ENCODE measurements at places on chromosomes 2 and 18.

- no peak for DNase-seq
These were observed 22.1 kb upstream of the MAT2A start for GRCh38 chr2:85516653-85517389.

- DNase-seq: peak; percentile 54
These were observed 5.3 kb upstream of the NEU4 start for GRCh38 chr2:241803387-241804325.

GRCh38 chr2:44925561-44926136 lies 15.9 kb upstream of the SIX3 start:
- DNase-seq: no peak

DNA sequence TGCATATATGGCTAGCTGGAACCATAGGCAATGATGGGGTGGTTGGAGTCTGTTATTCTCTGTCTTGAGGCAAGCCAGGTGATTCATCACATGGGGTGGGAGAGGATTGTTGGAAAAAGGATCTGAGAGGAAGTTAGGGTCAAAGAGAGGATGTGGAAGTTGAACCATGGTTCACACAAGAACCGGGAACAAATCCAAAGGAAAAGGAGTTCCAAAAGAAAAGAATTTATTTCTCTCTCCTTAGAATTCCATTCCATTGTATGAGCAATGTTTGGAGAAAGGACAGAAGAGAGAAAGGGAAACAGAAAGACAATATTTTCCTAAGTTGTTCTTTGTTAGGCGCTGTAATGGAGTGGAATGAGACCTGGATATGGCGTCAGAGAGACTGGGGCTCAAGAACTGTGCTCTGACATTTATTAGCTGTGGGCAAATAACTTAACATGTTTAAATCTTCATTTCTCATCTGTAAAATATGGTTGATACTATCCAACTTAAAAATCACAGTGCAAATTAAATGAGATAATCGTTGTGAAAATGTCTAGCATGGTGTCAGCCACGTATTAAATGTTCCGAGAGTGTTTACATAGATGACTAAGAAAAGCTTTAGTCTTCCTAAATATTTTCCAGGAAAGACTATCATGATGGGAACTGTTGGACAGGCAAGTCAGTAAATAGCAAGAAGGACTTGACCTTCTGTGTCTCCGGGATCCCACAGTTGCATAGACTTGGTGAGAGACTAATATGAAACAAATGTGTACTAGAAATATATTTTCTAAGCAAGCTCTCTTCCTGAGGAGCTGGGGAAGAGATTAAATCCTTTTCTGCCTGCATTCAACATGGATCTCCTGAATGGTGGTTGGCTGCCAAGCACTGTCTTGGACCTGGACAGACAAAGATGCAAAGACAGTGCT lies 71.4 kb downstream of the TRIB2 start:
- no peak for DNase-seq

DNA sequence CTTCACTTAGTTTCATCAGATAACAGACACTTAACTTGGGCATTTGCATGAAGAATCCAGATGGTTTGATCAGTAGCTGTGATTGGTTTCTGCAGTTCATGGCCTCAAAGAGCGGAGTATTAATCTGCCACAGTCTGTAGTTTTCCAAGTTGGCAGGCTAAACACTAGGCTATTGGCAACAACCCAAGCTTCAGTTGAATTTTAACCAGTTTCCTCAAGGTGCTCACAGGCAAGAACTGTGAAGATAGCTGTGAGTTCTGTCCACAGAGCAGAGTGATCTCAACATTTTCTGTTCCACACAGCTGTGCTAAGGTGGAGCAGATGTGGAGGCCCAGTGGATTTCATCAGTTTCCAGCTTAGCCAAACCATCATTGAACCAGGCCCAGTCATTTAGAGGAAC lies 469.5 kb upstream of the LINC00305 start:
- no peak for DNase-seq

GRCh38 chr2:240568678-240569522 lies 616 bp downstream of the RNPEPL1 start:
- peak; percentile 58 for DNase-seq

DNA sequence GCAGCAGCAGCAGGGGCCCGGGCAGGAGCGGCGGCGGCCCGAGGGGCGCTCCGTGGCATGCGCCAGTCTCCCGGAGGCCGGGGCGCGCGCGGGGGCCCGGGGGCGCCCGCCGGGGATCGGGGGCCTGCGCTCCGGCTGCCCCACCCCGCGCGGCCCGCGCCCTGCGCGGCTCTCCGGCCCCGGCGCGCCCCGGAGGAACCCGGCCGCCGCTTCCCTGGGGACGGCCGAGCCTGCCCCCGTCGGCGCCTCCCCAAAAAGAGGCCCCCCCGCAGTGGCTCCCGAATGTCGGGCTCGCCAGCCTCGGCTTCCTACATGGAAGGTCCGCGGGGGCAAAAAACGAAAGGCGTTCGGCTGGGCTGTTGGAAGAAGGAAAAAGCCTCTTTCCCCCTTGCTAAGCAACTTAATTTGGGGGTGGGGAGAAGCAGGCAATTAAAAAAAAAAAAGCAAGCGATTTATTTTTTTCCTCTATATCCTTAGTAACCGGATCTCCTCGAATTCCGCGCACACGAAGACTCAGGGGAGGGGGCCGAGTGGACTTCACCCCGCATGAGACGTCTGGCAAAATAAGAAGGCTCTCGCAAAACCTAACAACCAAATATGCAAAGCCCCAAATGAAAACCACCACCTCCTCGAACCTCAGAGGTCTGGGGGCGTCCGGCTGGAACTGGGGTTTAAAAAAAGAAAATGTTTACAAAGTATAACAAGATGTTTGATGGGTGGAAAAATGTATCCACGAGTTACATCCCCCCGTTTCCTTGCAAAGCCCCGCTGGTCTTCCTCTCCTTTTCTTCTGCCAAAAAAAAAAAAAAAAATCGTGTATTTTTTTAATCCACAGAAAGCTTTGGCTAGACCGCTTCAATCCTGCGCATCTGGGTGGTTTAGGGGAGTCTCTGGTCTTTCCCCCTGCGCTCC lies at the start of gene SMAD7:
TSS of gene SMAD7 (minus strand) at position 430 of the 912 bp plus-strand sequence. CDS start 541 bp downstream, outside the sequence.
- no peak for DNase-seq

GRCh38 chr2:119897736-119898395 lies 115.0 kb upstream of the EPB41L5 start:
- no peak for DNase-seq

DNA sequence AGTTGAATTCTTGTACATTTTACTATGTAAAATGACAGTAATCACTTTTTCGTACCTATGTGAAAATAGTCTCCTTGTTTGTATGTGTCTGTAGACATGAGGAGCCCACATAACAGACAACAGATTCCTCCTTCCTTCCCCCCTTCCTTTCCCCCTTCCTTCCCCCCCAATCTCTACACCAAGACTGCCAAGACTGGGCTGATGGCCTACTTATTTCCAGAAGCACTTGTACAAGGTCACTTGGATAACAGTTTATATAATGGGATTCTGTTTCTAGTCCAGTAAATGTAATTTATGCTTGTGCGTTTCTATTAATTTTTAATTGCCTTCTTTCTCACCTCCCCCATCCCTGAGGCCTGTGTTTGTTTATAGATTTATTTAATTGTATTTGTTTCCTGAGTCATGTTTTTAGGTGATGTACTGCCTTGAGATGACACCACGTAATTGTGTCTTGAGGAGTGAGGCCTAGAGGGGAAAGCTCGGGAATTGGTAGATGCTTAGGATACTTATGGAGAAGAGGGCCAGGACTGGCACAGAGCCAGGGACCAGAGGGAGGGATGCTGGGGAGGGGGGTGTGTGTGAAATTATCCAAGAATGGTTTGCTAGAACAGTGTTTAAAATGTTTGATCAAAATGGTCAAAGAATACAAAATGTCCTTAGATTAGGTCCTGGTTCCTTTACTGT lies 12.3 kb downstream of the B3GNT2 start:
- DNase-seq: no peak

DNA sequence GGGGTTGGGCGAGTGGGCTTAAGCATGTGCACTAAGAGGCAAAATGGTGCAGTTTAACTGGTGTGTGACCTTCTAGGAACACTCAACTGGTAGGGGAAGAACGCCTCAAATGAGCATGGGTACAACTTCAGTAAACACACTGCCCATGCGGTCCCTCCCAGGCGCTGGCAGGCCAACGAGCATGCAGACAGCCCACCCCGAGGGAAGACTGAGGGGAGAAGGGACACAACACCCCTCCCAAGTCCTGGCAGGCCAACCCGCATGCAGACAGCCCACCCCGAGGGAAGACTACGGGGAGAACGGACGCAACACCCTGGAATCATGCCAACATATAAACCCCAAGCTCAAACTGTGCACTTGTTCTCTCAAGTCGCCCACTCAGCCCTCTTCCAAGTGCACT lies 456.0 kb downstream of the FBXO15 start:
- no peak for DNase-seq

DNA sequence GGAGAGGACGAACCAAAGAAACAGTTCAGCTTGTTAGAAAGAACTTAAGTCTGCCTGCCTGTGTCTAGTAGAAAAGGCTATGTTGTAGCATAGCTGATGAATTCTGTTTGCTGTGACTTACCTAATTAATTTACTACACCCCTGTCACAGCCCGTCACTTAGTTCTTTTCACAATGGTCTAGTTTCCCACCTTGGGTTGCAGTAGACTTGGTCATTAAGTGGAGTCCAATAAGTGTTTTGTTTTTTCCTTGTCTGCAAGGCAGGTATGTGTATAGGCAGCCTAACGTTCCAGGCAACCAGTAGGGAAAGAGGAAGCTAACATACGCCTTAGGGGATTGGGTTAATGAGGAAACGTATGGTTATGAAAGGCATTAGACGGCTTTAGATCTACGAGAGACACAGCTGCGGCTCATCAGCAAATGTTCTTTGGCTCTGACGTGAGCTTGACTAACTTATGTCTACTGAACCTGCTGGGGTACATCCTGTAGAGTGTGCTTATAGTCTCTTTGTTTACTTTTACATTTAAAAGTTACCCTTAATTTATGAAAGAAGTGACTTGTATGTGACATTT lies 180.1 kb downstream of the PRPF40A start:
- DNase-seq: no peak

- no peak for DNase-seq
These were observed 178.0 kb downstream of the PDE11A start for GRCh38 chr2:177894546-177894945.

DNA sequence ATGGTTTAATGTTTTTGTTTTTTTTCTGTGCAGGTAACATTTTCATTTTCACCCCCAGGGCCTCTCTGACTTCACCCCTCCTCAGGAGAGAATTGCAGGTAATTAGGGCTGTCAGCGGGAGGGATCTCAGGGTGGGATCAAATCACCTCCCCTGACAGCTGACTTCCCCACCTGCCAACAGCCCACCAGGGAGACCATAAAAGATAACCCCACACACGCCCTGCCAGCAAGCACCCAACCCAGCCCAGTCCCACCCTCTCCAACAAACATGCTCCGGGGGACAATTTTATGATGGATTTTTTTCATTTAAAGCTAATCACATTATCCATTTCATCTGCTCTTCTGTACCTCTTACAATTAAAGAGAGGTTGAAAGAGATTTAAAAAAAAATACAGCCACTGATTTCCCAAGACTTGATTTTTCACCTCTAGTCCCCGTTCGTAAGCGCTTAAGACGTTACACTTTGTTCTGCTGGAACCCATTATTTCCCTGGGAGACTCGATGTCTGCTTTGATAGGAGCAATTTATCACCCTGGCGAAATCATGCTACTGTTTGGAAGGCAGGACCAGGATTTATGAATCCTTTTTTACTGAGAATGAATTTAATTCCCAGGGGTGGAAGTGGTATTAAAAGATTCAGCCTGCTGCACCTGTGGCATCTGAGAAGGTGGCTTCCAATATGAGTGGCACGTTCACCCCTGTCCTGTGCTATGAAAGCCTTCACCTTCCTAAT lies 232.9 kb upstream of the ID2 start:
- no peak for DNase-seq

DNA sequence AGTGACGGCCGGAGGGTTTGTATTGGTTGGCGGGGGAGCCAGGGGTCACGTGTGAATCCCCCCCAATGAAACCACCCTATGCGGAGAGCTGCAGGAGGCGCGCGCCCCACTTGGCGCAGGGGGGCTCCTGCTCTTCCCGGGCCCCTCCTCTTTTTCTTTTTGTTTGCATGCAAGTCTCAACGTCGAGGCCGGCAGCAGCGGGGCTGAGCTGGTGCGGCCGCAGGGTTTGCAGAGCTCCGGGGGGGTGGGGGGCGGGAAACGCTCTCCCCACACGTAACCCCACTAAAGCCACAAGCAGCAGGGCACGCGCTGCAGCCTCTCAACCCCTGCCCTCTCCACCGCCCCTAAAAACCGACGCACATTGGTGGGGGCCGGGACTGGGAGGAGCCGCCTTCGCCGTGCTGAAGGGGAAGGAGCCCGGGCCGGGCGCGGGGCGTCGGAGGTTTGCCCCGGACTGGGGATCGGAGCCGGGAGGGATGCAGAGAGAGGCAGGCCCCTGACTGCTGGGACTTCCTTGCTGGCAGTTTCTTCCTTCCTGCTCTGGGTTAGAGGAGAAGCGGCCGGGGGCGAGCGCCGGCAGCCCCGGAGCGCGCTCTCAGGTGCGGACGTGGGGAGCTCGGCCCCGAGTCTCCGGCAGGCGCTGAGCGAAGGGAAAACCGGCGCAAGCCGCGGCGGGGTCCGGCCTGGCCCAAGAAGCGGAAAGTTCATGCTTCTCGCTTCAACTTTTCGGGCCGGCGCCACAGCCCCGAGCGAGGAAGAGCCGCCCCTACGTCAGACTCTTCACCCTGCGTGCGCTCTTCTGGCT lies 864 bp downstream of the LBH start:
- DNase-seq: peak; percentile 60

- DNase-seq: no peak
These were observed 17.3 kb downstream of the ESPNL start for GRCh38 chr2:238117199-238118154.

DNA sequence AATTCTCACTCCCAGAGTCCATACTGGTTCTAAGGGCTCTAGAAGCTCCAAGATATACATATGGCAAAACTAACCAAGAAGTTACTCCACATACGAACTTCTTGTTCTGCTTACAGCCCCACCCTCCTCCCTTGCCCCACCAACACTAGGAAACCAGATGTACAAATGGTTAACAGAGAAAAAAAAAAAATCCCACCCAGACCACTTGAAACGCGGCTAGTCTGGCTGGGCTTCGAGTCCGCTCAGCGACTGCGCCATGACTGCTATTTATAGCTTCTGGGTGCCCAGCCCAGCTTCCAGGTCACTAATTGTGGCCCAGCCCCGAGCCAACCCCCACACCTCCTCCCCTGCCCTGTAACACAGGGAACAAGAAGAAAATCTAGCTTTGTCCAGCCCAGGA lies 47.0 kb upstream of the IHH start:
- no peak for DNase-seq

- no peak for DNase-seq
These were observed 281.1 kb upstream of the POU3F3 start for GRCh38 chr2:104572834-104573233.

DNA sequence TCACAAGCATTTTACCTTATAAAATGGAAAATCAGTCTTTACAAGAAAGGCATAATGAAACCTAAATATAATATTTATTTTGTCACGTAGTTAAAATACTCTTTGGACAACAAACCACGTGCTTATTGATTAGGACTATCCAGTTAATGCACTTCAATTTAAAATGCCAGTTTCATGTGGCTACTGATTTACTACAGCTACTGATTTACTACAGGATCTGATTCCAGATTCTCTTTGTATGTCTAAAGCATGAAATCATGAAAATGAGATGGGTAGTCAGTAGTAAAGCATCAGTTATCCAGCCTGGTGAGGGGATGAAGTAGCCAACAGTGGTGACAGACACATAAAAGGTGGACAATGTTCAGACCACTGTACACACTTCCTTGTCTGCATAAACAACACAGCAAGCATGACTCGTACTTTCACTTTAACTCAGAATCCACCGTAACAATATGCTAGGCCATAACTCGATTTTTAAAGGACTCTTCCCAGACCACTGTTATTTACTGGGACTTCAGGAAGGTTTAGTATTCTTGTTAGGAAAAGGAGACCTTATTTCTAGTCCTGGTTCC lies 24.9 kb downstream of the ACAA2 start:
- DNase-seq: no peak

- no peak for DNase-seq
These were observed 44.4 kb downstream of the CRACDL start for GRCh38 chr2:98891591-98891990.
